ENCODE measurements at places on chromosomes 5 and 9.

DNA sequence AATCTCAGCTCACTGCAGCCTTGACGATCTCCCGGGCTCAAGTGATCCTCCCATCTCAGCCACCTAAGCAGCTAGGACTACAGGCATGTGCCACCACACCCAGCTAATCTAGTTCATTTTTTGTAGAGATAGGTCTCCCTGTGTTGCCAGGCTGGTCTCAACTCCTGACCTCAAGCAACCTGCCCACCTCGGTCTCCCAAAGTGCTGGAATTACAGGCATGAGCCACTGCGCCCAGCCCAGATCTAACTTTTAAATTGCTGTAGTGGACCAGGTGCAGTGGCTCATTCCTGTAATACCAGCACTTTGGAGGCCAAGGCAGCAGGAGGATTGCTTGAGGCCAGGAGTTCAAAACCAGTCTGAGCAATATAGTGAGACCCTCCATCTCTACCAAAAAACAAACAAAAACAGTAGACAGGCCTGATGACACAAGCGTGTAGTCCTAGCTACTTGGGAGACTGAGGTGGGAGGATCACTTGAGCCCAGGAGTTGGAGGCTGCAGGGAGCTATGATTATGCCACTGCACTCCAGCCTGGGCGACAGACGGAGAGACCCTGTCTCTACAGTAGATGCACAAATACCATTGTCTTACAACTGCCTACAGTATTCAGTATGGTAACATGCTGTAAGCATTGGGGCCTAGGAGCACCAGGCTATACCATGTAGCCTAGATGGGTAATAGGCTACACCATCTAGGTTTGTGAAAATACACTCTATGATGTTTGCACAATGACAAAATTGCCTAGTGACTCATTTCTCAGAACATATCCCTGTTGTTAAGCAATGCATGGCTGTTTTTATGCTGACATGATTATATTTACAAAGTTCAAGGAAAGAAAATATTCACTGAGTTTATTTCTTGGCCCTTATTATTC is 1.5 kb upstream of the SIT1 start:
- no peaks in the 10 kb centered on the region for H3K4me1 ChIP-seq
- H3K27ac ChIP-seq, result no peak overlapping the region
- no peaks in the 10 kb centered on the region for H3K27me3 ChIP-seq
- H3K4me3 ChIP-seq, result no peak overlapping the region

GRCh38 chr9:75053869-75054268 is 25.8 kb upstream of the CARNMT1 start:
- no peaks in the 10 kb centered on the region for H3K36me3 ChIP-seq
- no peak overlapping the region for H3K4me3 ChIP-seq
- no peak for DNase-seq
- H3K27ac ChIP-seq, result no peak overlapping the region

DNA sequence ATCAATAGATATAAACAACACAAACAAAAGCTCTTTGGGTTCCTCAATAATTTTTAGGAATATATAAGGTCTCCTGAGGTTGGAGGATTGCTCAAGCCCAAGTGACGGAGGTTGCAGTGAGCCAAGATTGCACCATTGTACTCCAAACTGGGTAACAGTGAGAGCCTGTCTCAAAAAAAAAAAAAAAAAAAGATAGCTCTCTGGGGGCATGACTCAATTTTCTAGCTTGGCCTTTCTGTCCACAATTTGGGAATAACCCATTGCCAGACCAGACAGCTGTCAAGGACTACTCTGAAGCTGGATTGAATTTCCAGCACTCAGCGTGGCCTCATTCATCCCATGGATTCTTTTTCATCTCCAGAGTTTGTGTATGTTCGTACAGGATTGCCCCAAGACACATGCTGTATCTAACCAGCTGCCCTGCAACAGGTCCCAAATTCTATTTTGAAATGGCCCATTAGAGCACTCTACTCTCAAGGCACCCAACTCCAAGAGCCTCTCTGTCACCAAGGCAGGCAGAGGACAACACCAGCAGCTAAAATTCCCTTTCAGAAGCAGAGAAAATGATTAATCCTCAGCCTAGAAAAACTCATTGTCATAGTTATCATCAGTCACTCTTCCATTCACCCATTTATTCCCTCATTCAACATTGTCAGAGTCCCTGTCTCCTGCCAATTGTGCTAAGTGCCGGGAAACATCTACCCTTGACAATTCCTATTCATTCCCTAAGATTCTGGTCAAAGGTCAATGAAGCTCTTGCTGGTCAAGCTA is 8.7 kb downstream of the FAM193B start:
- peaks cover 7% of the 10 kb centered on the region for H3K4me1 ChIP-seq
- DNase-seq, result no peak
- H3K27me3 ChIP-seq, result no peaks in the 10 kb centered on the region

GRCh38 chr9:3419893-3420292 is 105.9 kb downstream of the RFX3 start:
- H3K4me1 ChIP-seq, result no peaks in the 10 kb centered on the region
- no peak for DNase-seq
- H3K27me3 ChIP-seq, result no peaks in the 10 kb centered on the region
- no peak overlapping the region for H3K4me3 ChIP-seq
- H3K36me3 ChIP-seq, result no peaks in the 10 kb centered on the region

DNA sequence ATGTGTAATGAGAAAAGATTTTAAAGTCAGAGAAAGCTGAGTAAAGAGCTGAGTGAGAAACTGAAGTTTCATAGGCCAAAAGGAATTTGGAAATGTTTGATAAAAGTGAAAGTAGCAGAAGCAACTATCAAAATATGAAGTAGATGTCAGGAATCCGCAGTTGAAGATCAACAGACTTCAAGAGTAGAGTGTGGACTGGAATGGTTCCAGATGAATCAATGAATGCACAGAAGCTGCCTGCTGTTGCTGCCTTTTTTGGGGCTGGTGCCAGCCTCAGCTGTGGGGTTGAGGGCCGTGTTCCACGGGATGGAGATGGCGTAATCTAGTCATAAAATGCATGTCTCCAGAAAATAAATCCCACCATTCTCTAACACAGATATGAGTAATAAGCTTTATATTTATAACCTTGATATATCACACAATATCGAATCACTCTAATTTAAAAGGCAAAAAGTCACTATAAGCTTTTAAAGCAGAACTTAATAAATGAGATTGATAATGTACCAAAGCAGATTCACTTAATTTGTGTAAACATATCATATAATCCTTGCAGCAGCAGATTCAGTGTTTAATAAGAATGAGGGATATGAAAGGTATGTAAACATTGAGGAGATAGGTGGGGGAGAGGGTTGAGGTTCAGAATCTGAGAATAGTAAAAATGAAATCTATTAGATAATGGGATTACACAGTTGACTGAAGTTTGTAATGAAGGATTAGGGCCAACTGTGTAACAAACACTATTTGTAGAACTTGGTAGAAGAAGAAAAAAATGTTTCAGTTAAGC is 652.3 kb upstream of the FTMT start:
- no peak for DNase-seq
- no peak overlapping the region for H3K27ac ChIP-seq
- no peaks in the 10 kb centered on the region for H3K4me1 ChIP-seq
- no peak overlapping the region for H3K4me3 ChIP-seq

DNA sequence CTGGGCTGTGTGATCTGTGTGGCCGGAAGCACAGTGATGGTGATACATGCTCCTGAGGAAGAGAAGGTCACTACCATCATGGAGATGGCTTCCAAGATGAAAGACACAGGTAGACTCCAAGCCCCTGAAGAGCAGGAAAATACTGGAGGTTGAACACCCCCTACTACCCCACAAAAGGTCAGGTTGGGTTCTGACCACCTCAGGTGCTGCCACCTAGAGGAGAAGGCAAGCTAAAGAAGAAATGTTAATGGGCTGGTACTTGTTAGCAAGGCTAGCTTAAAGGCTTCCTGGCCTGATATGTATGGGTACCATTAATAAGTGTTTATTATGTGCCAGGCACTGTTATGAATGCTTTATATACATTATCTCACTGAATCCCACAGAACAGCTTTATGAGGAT is 11.7 kb downstream of the NIPAL4 start:
- no peaks in the 10 kb centered on the region for H3K27me3 ChIP-seq
- H3K27ac ChIP-seq, result no peak overlapping the region
- DNase-seq, result no peak

DNA sequence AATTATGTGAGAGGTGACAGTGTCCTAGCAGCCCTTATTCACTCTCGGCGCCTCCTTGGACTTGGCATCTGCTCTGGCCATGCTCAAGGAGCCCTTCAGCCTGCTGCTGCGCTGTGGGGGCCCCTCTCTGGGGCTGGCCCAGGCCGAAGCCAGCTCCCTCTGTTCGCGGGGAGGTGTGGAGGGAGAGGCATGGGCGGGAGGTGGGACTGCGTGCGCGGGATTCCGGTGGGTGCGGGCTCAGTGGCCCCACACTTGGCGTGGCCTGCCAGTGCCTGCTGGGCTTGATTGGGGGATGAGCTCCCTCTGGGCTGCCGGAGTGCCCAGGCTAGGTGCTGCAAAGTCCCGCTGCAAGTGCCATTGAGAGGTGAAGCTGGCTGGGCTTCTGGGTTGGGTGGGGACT is 12.9 kb upstream of the DMRTA1 start:
- no peaks in the 10 kb centered on the region for H3K36me3 ChIP-seq
- no peak overlapping the region for H3K27ac ChIP-seq
- no peaks in the 10 kb centered on the region for H3K27me3 ChIP-seq
- no peaks in the 10 kb centered on the region for H3K4me1 ChIP-seq
- no peak for DNase-seq
- no peak overlapping the region for H3K4me3 ChIP-seq

- no peaks in the 10 kb centered on the region for H3K27me3 ChIP-seq
- H3K4me3 ChIP-seq, result no peak overlapping the region
- no peaks in the 10 kb centered on the region for H3K4me1 ChIP-seq
- peak overlapping the region; percentile 66 for H3K27ac ChIP-seq
- no peaks in the 10 kb centered on the region for H3K36me3 ChIP-seq
- no peak for DNase-seq
Observed at GRCh38 chr5:33824516-33825195, 67.1 kb downstream of the ADAMTS12 start.

- H3K27me3 ChIP-seq, result no peaks in the 10 kb centered on the region
- no peak overlapping the region for H3K4me3 ChIP-seq
- H3K4me1 ChIP-seq, result no peaks in the 10 kb centered on the region
- no peak for DNase-seq
Observed at GRCh38 chr9:123168586-123168985, 99.8 kb downstream of the STRBP start.

Data from breast epithelium (tissue), 4 donors.